ENCODE measurements at places on chromosomes 1 and 21.

DNA sequence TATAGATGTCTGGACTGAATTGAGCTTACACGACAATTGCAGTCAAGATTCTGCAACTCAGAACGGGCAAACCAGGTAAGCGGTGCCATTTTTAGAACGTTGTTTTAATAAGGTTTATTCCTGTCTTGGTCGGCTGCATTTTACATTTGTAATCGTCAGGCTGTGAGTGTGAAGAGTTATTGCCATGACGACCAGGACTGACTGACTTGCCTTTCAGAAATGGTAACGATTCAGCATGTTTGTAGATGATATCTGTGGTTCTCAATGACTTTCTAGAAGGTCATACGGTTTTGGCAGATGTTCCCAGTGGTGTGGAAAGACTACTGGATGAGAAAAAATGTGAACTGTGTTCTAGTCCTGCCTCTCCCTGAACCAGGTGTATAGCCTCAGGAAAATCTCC, 271.3 kb upstream of the B3GALT2 start:
- DNase-seq: no peak

- no peak for DNase-seq
Observed at GRCh38 chr1:88661188-88661587, 22.9 kb upstream of the PKN2 start.

DNA sequence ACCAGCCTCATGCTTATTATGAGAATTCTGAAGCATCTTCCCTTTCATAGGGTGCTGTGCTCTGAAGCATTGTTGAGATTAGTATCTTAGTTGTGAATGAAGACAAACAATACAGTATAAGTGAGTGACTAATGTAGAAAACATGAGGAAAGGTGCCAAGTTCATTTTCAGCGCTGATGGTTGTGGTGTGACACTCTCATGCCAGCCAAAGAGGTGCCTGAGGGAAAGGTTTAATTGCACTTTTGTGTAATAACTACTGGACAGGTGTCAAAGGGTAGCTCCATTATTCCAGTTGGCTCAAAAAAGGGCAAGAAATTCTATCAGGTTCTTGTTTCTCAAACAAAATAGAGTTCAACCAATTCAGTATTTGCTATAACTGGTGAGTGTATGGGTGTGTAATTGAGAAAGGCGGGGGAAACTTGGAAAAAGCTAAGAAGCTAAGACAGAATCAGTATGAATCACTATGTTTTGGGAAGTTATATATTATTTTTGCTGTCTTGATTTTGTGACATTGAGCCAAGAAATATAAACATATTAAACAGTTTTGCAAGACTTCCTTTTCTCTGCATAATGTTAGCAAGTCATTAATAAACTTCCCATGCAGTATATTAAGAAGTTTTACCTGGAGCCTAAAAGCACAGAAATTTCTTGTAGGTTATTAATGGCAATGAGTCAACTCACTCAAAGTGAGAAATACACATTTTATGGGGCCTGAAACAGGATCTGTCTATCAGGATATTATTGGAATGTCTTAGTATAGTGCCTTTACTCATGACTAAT, 31.8 kb downstream of the KCNK2 start:
- DNase-seq: no peak

DNA sequence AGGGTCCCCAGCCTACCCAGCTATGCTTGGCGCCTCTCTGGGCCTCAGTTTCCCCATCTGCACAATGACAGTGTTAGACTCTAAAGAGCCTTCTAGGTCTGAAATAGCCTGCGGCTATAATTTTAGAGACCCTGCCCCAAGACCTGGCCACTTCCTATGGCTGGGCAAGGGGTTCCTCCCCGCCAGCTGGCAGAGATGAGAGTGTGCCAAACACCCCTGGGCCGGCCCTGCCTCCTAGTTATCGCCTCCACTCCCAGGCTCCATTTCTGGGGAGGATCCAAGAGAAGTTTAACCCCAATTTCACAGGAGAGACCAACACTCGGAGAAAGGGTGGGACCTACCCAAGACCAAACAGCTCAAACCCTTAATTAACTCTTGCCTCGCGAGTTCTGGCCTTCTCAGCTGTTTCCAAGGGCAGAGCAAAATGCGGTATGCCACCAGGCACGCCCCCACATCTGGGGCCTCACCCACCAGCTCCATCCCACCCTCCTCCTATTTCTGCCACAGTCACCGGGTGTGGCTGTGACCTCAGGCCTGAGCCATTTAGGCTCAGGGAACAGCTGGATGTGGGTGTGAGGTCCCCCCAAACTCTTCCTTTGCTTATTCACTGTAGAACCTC, 35.7 kb downstream of the TTC39A start:
- no peak for DNase-seq

DNA sequence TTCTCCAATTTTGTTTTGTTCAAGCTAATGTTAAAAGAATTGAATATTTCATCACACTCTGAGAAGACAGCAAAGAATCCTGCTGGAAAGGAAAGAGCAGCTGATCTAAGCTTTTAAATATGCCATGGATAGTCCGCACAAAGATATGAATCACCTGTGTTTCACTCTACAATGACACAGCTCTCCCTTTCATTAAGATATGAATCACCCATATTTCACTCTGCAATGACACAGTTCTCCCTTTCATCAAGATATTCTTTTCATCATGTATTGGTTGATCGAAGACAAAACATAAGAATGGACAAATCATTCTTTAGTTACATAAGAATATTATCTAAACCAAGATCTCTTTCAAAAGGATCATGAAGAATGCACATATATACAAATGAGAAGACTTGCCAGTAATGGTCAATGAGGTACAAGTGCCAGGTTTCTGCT, 367.3 kb downstream of the SMYD3 start:
- no peak for DNase-seq

DNA sequence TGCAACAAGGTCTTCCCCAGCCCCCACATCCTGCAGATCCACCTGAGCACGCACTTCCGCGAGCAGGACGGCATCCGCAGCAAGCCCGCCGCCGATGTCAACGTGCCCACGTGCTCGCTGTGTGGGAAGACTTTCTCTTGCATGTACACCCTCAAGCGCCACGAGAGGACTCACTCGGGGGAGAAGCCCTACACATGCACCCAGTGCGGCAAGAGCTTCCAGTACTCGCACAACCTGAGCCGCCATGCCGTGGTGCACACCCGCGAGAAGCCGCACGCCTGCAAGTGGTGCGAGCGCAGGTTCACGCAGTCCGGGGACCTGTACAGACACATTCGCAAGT, 3.8 kb downstream of the ZBTB18 start:
- no peak for DNase-seq

GRCh38 chr1:197304638-197305200, 36.7 kb downstream of the CRB1 start:
- no peak for DNase-seq

DNA sequence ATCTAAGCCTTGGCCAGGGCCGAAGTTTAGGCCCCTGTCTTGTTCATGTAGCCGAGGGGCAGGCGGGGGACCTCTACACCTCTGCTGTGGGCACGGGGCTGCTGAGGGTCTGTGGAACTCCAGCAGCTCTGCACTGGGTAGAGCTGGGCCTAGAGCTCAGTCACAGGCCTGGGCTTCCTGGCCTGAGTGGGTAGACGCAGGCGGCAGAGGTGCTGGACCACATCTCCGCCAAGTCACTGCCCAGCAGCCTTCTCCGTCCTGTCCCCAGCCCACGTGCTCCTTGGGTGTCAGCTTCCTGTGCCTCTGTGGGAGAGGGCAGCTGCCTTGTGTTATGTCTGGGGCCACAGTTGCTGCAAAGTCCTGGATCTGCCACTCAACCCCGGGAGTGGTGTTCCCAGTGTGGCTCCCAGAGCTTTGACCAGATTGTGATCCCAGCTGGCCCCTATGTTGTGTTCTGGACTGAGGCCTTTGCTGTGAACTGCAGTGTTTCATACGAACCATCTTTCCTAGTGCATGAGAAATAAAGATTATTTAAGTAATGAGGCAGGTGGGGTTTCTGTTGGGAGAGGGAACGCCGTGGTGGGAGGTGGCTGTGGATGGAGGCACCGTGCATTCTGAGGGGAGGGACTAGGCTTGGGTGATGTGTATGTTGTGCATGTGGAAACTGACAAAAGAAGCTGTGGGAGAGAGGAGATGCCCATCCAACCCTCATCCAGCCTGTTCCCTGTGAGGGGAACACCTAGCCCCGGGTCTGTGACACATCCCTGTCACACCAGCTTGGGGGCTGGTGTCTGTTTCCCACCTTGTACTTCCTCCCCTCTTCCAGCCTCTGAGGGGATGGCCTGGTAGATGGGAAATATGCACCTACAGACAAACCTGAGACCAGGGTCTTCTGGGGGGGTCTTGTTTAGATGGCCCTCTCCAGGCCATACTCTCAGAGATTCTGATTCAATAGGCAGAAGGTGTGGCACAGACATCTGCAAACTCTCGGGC, 12.2 kb downstream of the AMPD2 start:
- no peak for DNase-seq

GRCh38 chr1:87765681-87766070, 437.0 kb downstream of the LMO4 start:
- DNase-seq: no peak

DNA sequence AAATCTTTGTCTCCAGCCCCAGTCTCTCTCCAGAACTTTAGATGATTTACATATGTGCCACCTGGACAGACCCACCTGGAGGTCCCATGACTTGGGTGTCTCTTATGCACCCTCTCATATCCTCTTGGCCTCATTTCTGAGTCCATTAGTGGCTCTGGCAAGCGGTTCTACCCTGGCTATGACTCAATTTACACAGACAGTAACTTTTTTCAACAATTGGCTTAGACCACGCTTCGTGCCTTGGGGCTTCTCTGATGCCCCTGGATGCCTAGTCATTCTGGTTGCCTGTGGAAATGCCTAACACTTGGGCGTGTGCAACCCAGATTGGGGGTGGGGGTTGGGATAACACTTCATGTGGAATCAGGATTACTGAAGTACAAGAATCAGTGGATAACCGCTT, 57.1 kb upstream of the GADD45A start:
- DNase-seq: no peak

GRCh38 chr1:157363660-157364140, 188.6 kb downstream of the FCRL5 start:
- no peak for DNase-seq

GRCh38 chr1:193479187-193479586, 292.8 kb upstream of the B3GALT2 start:
- DNase-seq: peak; percentile 57

DNA sequence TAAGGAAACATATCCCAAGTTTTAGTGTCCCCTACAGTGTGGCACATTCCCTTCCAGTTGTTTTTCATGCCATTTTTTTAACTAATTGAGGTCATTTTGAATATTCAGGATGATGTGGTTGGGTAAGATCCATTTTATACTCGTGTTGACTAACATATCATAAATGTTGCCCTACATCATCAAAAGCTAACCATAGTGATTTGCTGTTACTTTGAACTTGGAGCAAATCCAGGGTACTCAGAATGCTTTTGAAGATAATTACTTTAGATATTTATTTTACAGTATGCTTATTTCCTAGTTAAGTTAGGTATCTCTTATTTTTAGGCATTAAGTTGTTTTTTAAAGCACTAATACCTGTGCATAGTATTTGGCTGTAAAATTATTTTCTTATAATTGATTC, 57.8 kb downstream of the DYRK1A start:
- DNase-seq: no peak

- DNase-seq: no peak
Observed at GRCh38 chr1:245197121-245197520, 42.3 kb downstream of the KIF26B start.

DNA sequence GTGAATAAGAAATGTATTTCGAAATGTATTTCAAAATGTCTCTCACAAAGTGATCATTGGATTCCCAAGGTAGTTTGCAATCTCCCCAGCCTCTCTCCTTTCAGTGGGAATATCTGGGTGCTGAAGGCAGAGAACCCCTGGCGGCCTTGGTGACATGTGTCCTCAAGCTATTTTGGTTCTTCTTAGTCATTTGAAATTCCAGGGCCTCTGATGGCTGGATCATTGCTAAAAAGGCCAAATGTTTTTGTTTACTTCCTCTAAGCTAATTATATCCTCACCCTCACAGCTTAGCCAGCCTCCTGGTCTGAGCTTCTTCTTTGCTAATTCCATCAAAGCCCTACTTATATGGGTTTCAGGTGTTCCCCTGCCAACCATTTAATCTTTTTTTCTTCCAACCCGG, 71.2 kb downstream of the LRRC40 start:
- DNase-seq: no peak
